ENCODE measurements at places on chromosomes 5 and 9. TPM values are rescaled to one million over a fixed set of nuclear protein-coding genes. Genes with fewer than 3 reads are reported as not detected.

- DNase-seq = no peak
- no peaks in the 10 kb centered on the region for H3K36me3 ChIP-seq
- no peaks in the 10 kb centered on the region for H3K27me3 ChIP-seq
- no peak overlapping the region for H3K4me3 ChIP-seq
- H3K4me1 ChIP-seq = peaks cover 31% of the 10 kb centered on the region
- no peak overlapping the region for H3K27ac ChIP-seq
Measured at GRCh38 chr5:78597068-78597973, 51.3 kb downstream of the LHFPL2 start.

EPB41L4B gene
- polyA plus RNA-seq = 0.71 TPM

DNA sequence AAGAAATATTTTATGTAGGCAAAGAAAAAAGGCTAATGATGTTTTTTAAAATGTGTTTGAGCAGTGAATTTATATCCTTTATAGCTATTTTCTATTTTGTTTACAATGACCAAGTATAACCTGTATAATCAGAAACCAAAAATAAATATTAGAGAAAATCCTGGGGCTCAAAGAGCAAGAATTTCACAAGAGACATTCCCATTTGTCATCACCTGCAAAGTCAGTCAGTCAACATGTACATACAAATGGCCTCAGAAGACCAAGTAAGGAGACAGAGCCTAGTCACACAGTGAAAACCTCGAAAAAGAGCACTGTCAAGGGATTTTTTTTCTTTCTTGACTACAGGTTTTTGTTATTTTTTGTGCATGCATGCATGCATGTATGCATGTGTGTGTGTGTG is 231.4 kb downstream of the GLIS3 start:
- H3K27ac ChIP-seq = no peak overlapping the region
- H3K27me3 ChIP-seq = no peaks in the 10 kb centered on the region
- no peak overlapping the region for H3K4me3 ChIP-seq
- no peaks in the 10 kb centered on the region for H3K36me3 ChIP-seq
- peaks cover 11% of the 10 kb centered on the region for H3K4me1 ChIP-seq
- no peak for DNase-seq

- no peaks in the 10 kb centered on the region for H3K4me1 ChIP-seq
- H3K36me3 ChIP-seq = peaks cover 9% of the 10 kb centered on the region
- no peak overlapping the region for H3K4me3 ChIP-seq
- H3K27me3 ChIP-seq = no peaks in the 10 kb centered on the region
- no peak overlapping the region for H3K27ac ChIP-seq
Measured at GRCh38 chr5:128339585-128339984, 198.5 kb downstream of the FBN2 start.

KIF3A gene
- 8.5 TPM for polyA plus RNA-seq

DNA sequence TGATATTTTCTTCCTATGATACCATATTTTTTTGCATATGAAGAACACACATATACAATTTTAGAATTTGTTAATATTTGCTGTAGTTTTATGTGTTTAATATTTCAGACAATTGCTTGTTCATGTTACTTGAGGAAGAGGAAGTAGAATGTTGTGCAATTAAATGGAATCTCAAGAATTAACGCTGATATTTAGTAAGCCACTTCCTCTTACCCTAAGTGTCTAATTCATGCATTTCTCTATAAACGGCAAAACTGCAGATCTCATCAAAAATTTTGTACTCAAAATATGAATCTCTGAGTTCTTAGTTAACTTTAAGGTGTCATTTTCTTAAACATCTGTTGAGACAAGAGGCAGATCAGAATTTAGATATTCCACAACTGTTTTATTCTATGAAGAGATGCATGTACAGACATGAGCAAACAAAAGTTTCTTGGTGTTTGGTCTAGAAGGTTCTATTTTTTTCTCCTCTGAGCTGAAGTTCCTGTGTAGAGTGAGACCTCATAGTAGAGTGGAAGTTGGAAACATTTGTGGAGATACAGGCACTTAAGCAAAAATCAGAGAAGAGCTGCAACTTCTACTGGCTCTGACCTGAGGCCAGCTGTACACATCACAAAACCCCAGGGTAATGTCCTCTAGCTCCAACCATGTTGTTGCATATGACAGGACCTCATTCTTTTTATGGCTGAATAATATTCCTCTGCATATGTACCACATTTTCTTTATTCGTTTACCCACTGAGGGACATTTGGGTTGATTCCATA is 16.6 kb upstream of the TGFBI start:
- no peak overlapping the region for H3K4me3 ChIP-seq
- H3K36me3 ChIP-seq = no peaks in the 10 kb centered on the region
- no peak for DNase-seq
- peak overlapping the region; percentile 32 for H3K27ac ChIP-seq

ADGRD2 gene
- polyA plus RNA-seq = not detected

GRCh38 chr5:179836225-179837019 is 15.7 kb downstream of the SQSTM1 start:
- DNase-seq = no peak
- no peak overlapping the region for H3K27ac ChIP-seq
- H3K4me1 ChIP-seq = no peaks in the 10 kb centered on the region
- H3K27me3 ChIP-seq = no peaks in the 10 kb centered on the region

RNF183 gene
- not detected for polyA plus RNA-seq

GRCh38 chr9:91939978-91940377 is 10.1 kb downstream of the ROR2 start:
- no peak overlapping the region for H3K4me3 ChIP-seq
- no peaks in the 10 kb centered on the region for H3K27me3 ChIP-seq
- no peak overlapping the region for H3K27ac ChIP-seq
- no peaks in the 10 kb centered on the region for H3K4me1 ChIP-seq
- DNase-seq = no peak

DNA sequence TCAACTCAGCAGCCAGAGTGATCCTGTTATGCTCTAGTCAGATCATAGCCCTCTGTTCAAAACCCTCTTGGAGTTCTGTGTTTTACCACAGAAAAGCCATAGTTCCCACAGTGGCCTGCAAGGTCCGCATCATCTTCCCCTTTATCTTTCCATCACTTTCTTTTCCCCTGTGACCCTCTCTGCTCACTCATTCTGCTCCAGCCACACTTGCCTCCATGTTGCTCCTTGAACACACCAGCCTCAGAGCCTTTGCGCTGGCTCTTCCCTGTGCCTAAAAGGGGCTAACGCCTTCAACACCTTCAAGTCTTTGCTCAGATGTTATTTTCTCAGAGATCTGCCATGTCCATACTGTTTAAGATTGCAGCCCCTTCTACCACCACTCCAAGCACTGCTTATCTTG is 26.3 kb downstream of the CSF2 start:
- H3K27me3 ChIP-seq = no peaks in the 10 kb centered on the region
- DNase-seq = no peak
- H3K36me3 ChIP-seq = no peaks in the 10 kb centered on the region
- no peak overlapping the region for H3K4me3 ChIP-seq
- H3K4me1 ChIP-seq = peaks cover 56% of the 10 kb centered on the region
- H3K27ac ChIP-seq = no peak overlapping the region

GRCh38 chr9:123543492-123543891 is 187.5 kb downstream of the CRB2 start:
- H3K36me3 ChIP-seq = no peaks in the 10 kb centered on the region
- no peak for DNase-seq
- no peaks in the 10 kb centered on the region for H3K27me3 ChIP-seq

SNCB gene
- not detected for polyA plus RNA-seq

DNA sequence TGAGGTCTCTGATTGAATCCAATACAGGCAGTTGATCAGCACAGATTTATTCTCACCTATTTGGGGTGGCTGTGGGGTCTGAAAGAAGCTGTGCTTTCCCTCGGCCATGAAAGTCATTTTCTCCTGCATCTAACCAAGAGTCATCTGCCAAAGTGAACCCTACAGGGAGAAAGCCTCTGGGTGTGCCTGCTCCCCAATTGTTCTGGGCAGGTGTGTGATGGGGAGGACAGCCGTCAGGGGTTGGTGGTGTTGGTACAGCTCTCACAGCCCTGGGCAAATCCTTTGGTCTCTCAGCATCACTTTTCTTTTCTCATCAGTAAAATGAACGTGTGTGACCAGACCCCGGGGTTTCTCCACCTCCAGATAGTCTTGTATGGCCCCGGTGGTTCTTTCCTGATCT is 2.5 kb downstream of the PHF2 start:
- H3K36me3 ChIP-seq = no peaks in the 10 kb centered on the region
- H3K27ac ChIP-seq = no peak overlapping the region
- no peaks in the 10 kb centered on the region for H3K27me3 ChIP-seq
- no peak for DNase-seq
- no peak overlapping the region for H3K4me3 ChIP-seq
- peaks cover 75% of the 10 kb centered on the region for H3K4me1 ChIP-seq

HAPLN1 gene
- 0.07 TPM for polyA plus RNA-seq

DNA sequence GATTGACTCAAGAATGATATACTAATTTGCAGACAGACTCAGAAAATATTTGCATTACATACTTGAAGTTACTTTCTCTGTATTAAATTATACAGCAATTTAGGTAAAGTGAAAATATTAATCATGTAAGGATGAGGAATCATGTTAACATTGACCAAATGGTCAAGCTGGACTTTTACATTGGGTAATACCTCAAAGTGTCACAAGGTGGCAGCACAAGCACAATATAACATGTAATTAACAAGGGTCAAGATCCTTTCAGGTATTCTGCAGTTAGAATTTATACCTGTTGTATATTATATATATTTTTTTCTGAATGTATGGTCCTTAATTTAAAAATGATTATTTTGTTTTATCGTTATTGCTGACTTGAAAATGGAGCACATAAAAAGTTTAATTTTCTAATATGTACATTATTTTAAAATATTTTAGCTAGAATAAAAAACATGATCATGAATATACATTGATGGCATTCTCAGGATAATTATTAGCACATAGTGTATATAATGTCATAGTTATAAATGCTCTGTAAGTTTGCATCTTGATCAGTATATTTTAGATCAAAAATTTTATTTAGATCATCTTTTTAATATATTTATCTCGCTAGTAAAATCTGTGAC is 8.6 kb downstream of the HAPLN1 start:
- H3K36me3 ChIP-seq = no peaks in the 10 kb centered on the region
- no peak overlapping the region for H3K4me3 ChIP-seq
- H3K27me3 ChIP-seq = no peaks in the 10 kb centered on the region
- no peak for DNase-seq

- H3K4me3 ChIP-seq = no peak overlapping the region
- no peaks in the 10 kb centered on the region for H3K36me3 ChIP-seq
- H3K27ac ChIP-seq = no peak overlapping the region
- H3K27me3 ChIP-seq = no peaks in the 10 kb centered on the region
- no peak for DNase-seq
- peaks cover 5% of the 10 kb centered on the region for H3K4me1 ChIP-seq
Measured at GRCh38 chr5:107123014-107123413, 547.7 kb downstream of the EFNA5 start.

DNA sequence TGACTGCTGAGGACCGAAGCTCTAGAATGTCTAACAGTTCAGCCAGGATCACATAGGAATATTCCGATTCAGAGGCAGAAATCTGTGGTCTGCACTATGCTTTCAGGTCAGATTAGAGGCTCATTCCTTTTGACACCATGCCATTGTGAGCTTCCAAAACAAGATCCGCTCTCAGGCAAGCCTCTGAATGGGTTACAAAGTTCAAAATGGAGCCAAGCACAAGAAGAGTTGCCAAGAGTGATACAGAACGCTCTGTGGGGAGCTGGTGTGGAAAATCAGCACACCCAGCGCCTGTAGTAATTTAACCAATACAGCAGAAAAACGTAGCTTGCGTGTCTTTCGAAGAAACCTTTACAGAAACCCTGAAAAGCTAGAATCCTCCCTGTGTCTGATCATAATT is 33.3 kb upstream of the FAT2 start:
- no peak overlapping the region for H3K4me3 ChIP-seq
- peaks cover 5% of the 10 kb centered on the region for H3K4me1 ChIP-seq
- H3K36me3 ChIP-seq = no peaks in the 10 kb centered on the region
- no peak overlapping the region for H3K27ac ChIP-seq
- no peaks in the 10 kb centered on the region for H3K27me3 ChIP-seq

Data from heart left ventricle (tissue), 16 donors.